ENCODE measurements at places on chromosomes 4 and X. TPM values are rescaled to one million over a fixed set of nuclear protein-coding genes. Genes with fewer than 3 reads are reported as not detected.

IL2 gene
- total RNA-seq = not detected

BMPR1B gene
- 0.53 TPM for total RNA-seq

FGFBP2 gene
- total RNA-seq = not detected

TCP11X2 gene
- not detected for total RNA-seq

ITIH6 gene
- not detected for total RNA-seq

TEX13C gene
- total RNA-seq = not detected

PRRG1 gene
- 12.8 TPM for total RNA-seq

FAM236C gene
- not detected for total RNA-seq

GLOD5 gene
- not detected for total RNA-seq

HELT gene
- total RNA-seq = not detected

G3BP2 gene
- total RNA-seq = 171 TPM

HPGDS gene
- not detected for total RNA-seq

STOX2 gene
- total RNA-seq = 1.1 TPM

DBET gene
- total RNA-seq = not detected

ATOH1 gene
- not detected for total RNA-seq

POF1B gene
- total RNA-seq = not detected

NAP1L2 gene
- 1.3 TPM for total RNA-seq

CXCR3 gene
- not detected for total RNA-seq

SSX4 gene
- not detected for total RNA-seq

IL13RA2 gene
- total RNA-seq = 102 TPM

ITGB1BP2 gene
- 3.4 TPM for total RNA-seq

OTC gene
- total RNA-seq = not detected

FDCSP gene
- not detected for total RNA-seq

CRMP1 gene
- under 0.01 TPM for total RNA-seq

TKTL2 gene
- total RNA-seq = not detected

CETN2 gene
- total RNA-seq = 31.3 TPM

NUP62CL gene
- total RNA-seq = not detected

TENM3 gene
- total RNA-seq = 1.2 TPM

GABRA4 gene
- total RNA-seq = not detected

ARSD gene
- total RNA-seq = 22.5 TPM

NRK gene
- total RNA-seq = 1.1 TPM

MAGEA8 gene
- not detected for total RNA-seq

SATL1 gene
- not detected for total RNA-seq

ABHD18 gene
- total RNA-seq = 6.7 TPM

TSPAN7 gene
- 0.39 TPM for total RNA-seq
